ENCODE measurements at places on chromosomes 2 and 18.

DNA sequence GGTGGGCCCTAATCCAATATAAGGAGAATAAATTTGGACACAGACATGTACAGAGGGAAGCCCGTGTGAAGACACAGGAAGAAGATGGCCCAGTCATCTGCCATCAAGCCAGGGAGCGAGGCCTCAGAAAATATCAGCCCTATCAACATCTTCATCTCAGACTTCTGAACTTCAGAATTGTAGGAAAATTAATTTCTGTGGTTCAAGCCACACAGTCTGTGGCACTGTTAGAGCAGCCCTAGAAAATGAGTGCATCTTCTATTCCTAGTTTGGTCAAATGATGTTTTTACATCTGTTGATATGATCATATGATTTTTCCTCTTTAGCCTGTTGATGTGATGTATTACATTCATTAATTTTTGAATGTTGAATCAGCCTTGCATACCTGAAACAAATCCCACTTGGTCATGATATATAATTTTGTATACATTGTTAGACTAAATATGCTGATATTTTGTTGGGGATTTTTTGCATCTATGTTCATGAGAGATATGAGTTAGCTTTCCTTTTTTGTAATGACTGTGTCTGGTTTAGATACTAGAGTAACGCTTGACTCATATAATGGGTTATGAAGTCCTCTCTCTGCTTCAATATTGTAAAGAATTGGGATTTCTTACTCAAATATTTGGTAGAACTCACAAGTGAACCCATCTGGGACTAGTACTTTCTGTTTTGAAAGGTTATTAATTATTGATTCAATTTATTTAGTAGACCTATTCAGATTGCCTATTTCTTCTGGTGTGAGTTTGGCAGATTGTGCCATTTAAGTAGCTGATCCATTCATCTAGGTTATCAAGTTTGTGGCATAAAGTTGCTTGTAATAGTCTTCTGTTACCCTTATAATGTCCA is 451.4 kb downstream of the EIPR1 start:
- no peak for DNase-seq

DNA sequence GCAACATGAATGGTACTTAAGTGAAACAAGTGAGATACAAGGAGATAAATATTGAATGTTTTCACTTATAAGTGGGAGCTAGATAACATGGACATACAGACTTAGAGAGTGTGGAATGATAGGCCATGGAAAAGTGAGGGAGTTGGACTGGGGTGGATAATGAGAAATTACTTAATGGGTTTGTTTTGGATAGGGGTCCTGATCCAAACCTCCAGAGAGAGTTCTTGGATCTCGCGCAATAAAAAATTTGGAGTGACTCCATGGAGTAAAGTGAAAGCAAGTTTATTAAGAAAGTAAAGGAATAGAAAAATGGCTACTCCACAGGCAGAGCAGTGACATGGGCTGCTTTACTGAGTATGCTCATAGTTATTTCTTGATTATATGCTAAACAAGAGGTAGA is 508.9 kb downstream of the CNTNAP5 start:
- no peak for DNase-seq

GRCh38 chr18:58934356-58934755 is 69.7 kb downstream of the ZNF532 start:
- no peak for DNase-seq

- DNase-seq, result peak; percentile 76
Measured at GRCh38 chr2:160411167-160411566, 82.4 kb downstream of the RBMS1 start.

DNA sequence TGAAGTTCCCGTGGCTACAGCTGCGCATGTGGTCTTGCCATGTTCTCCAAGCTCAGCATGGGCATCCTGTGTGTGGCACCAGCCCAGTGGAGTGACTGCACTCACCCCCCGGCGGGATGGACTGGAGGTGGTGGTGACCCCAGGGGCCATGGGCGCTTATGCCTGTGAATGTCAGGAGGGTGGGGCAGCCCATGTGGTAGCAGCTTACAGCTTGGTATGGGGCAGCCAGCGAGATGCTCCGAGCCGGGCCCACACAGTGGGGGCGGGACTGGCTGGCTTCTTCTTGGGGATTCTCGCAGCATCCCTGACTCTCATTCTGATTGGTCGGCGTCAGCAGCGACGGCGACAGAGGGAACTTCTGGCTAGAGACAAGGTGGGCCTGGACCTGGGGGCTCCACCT is 25.6 kb downstream of the SEMA4F start:
- DNase-seq, result no peak

DNA sequence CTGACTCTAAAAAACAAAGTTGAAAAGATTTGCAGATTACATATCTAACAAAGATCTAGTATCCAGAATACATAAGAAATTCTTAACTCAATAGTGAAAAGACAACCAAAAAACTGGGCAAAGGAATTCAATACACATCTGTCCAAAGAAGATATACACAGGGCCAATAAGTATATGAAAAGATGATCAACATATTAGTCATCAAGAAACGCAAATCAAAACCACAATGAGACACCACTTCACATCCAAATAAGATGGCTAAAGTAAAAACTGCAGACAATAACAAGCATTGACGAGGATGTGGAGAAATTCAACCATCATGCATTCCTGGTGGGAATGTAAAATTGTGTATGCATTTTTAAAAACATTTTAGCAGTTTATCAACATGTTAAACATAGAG is 256.0 kb downstream of the EIPR1 start:
- DNase-seq, result no peak

DNA sequence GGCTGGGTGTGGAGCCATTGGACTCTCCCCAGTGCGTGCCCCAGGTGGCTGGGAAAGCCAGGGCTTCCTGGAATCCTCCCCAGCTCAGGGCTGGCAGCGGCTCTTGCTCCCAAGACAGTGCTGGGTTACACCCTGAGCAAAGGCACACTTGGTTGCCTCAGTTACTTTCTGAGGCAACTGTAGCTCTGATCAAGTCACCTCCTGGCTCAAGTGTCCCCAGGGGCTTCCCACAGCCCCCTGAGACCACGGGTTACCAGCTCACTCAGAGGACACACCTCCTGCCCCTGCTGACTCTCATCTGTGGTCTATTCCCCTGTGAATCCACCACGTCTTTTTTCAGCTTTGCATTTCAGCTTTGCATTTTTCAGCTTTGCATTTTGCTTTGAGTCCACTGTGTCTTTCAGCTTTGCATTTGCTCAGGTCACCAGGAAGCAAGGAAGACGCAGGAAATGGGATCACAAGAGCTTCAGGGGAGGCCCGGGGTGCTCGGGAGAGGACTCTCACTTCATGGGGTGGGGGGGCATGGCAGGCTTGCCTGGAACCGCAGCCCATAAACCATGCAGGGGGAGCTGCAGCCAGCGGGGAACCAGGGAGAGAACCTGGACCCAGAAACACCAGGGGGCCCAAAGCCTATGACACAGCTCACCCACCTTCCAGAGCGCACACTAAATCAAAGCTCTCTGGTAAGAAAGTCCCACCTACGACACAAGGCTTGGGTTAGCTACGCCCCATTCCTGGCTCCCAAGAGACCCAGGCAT is 138.0 kb upstream of the ASB18 start:
- DNase-seq, result no peak

- peak; percentile 33 for DNase-seq
Measured at GRCh38 chr2:136117391-136117841, 533 bp downstream of the CXCR4 start.

DNA sequence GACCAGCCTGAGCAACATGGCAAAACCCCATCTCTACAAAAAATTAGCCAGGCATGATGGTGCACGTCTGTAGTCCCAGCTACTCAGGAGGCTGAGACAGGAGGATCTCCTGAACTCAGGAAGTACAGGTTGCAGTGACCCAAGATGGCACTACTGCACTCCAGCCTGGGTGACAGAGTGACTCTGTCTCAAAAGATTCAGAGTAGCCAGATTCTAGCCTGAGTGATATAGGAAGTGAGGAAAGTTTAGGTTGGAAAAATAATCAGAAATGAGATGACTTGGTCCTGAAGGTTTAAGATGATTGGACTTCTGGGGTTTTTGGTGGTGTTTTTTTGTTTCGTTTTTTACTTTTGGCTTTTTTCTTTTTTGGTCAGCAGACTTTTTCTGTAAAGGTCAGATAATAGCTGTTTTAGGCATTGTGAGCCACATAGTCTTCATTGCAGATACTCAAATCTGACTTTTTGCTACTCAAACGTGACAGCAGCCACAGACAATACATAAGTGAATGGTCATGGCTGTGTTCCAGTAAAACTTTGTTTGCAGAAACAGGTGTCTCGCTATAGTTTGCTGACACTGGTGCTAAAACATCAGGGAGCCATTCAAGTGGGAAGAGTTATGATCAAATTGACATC is 104.1 kb upstream of the UBXN4 start:
- no peak for DNase-seq

- no peak for DNase-seq
Measured at GRCh38 chr18:79413025-79413424, 17.3 kb downstream of the NFATC1 start.
